Stomach (tissue), 19 donors: ENCODE measurements at places on chromosomes 3 and 15. TPM values are rescaled to one million over a fixed set of nuclear protein-coding genes. Genes with fewer than 3 reads are reported as not detected.
A peak's percentile ranks its signal among the peaks of the same experiment; 100 is the strongest.

GRCh38 chr15:75646944-75647364 lies 758 bp upstream of the SNX33 start:
- DNase-seq, result no peak
- H3K27me3 ChIP-seq, result no peaks in the 10 kb centered on the region

GRCh38 chr3:69329892-69330291 lies 56.0 kb downstream of the FRMD4B start:
- no peak overlapping the region for H3K4me3 ChIP-seq
- no peaks in the 10 kb centered on the region for H3K27me3 ChIP-seq
- peaks cover 5% of the 10 kb centered on the region for H3K4me1 ChIP-seq
- no peaks in the 10 kb centered on the region for H3K36me3 ChIP-seq
- H3K27ac ChIP-seq, result no peak overlapping the region

GRCh38 chr3:142213298-142213697 lies 12.1 kb downstream of the GK5 start:
- H3K36me3 ChIP-seq, result peaks cover 34% of the 10 kb centered on the region
- peak; percentile 46 for DNase-seq
- peaks cover 16% of the 10 kb centered on the region for H3K4me1 ChIP-seq
- no peak overlapping the region for H3K4me3 ChIP-seq

DNA sequence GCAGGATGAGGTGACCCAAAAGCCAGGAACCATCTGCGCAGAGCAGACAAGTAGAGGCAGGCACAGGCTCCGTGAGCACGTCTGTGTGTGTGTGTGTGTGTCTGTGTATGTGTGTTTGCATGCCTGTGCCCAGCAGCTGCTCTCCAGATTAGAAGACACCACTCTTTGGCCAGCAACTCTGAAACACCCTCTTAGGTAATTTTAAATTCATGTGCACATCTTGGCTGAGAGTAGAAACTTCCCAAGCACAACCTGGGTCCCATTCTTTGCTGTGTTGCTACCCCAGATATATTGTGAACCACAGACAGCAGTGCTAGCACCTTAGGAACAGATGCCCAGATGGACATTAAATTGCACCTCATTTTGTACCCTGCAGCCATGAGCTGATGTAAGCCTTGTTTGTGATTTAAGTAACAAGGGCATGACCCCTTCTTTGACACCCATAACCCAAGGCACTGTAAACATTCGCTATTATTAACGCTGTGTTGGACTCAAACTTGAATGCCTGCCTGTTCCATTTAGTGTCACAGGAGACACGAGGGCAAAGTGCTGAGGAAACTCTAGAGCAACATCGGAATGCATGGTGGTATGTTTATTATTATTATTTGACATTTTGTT lies at the start of gene FILIP1L:
TSS of gene FILIP1L (minus strand) at position 89 of the 618 bp plus-strand sequence.
- no peak within 1 kb of the TSS for H3K27ac ChIP-seq
- H3K27me3 ChIP-seq, result no peaks in the 10 kb centered on the region
- no peak within 1 kb of the TSS for H3K4me3 ChIP-seq

- no peak overlapping the region for H3K27ac ChIP-seq
- no peaks in the 10 kb centered on the region for H3K36me3 ChIP-seq
- no peaks in the 10 kb centered on the region for H3K4me1 ChIP-seq
- DNase-seq, result no peak
- no peaks in the 10 kb centered on the region for H3K27me3 ChIP-seq
Observed at GRCh38 chr3:56693750-56694149, 10.7 kb upstream of the TASOR start.

- no peak overlapping the region for H3K27ac ChIP-seq
- H3K4me3 ChIP-seq, result no peak overlapping the region
- peaks cover 36% of the 10 kb centered on the region for H3K4me1 ChIP-seq
- H3K36me3 ChIP-seq, result no peaks in the 10 kb centered on the region
- H3K27me3 ChIP-seq, result no peaks in the 10 kb centered on the region
Observed at GRCh38 chr3:129106866-129107565, 14.6 kb downstream of the RAB43 start.

Gene RAD51
- 0.58 TPM for total RNA-seq

- peak overlapping the region; percentile 47 for H3K27ac ChIP-seq
- H3K4me3 ChIP-seq, result no peak overlapping the region
- no peak for DNase-seq
- no peaks in the 10 kb centered on the region for H3K27me3 ChIP-seq
- peaks cover 60% of the 10 kb centered on the region for H3K36me3 ChIP-seq
Observed at GRCh38 chr3:32484436-32484835, 18.2 kb downstream of the CMTM6 start.

Gene CHDH
- total RNA-seq, result 47.8 TPM

Gene IMPG2
- 0.73 TPM for total RNA-seq

Gene SERPINI2
- total RNA-seq, result not detected

Gene TRH
- total RNA-seq, result 0.37 TPM

- no peak overlapping the region for H3K4me3 ChIP-seq
- no peaks in the 10 kb centered on the region for H3K4me1 ChIP-seq
- H3K36me3 ChIP-seq, result no peaks in the 10 kb centered on the region
Observed at GRCh38 chr3:53695324-53695690, 150.9 kb downstream of the CHDH start.

Gene GRM2
- total RNA-seq, result not detected

Gene DISP2
- 0.37 TPM for total RNA-seq

Gene GPR62
- not detected for total RNA-seq

- H3K27me3 ChIP-seq, result no peaks in the 10 kb centered on the region
- no peaks in the 10 kb centered on the region for H3K4me1 ChIP-seq
- no peak overlapping the region for H3K4me3 ChIP-seq
- H3K27ac ChIP-seq, result no peak overlapping the region
- no peaks in the 10 kb centered on the region for H3K36me3 ChIP-seq
Observed at GRCh38 chr3:141218162-141218835, 13.3 kb upstream of the PXYLP1 start.

- no peak overlapping the region for H3K4me3 ChIP-seq
- peaks cover 99% of the 10 kb centered on the region for H3K36me3 ChIP-seq
- H3K4me1 ChIP-seq, result no peaks in the 10 kb centered on the region
- H3K27ac ChIP-seq, result no peak overlapping the region
Observed at GRCh38 chr3:196821806-196822355, 45.8 kb upstream of the SENP5 start.

DNA sequence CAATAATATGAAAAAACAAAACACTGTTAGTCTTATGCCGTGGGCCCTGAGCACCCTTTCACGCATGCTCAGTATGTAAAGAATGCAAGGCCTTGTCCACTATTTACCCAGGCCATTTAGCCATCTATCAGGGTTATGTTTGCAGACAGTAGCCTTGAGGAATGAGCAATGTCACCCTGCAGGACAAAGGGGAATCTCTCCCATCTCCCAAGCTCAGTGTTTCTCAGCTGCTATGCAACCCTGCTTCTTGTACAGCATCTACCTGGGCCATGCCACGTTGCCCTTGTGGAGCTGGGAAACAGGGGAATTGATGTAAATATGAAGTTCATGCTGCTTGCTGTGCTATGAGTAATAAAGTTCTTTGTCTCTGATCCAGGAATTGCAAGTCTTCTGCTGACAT lies 51.5 kb upstream of the SLCO2A1 start:
- no peak overlapping the region for H3K4me3 ChIP-seq
- no peaks in the 10 kb centered on the region for H3K27me3 ChIP-seq
- no peak overlapping the region for H3K27ac ChIP-seq
- DNase-seq, result no peak

DNA sequence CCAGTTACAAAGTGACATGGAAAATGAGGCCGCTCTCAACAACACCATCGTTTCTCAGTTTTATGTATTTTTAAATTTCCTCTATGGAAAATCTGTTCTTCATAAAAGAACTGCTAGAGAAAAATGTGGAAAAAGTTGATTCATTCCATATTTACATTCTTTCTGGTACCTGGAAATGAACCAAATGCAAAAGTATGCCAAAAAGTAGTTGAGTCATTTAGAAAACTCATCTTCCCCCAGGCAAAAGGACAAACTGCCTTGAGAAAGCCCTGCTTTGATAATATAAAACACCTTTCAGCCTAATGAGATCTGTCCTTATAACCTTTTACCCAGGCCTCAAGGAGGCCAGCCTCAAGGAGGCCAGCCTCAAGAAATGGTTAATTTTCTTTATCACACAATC lies 283.0 kb upstream of the VEPH1 start:
- no peaks in the 10 kb centered on the region for H3K27me3 ChIP-seq
- H3K27ac ChIP-seq, result no peak overlapping the region
- no peak overlapping the region for H3K4me3 ChIP-seq

DNA sequence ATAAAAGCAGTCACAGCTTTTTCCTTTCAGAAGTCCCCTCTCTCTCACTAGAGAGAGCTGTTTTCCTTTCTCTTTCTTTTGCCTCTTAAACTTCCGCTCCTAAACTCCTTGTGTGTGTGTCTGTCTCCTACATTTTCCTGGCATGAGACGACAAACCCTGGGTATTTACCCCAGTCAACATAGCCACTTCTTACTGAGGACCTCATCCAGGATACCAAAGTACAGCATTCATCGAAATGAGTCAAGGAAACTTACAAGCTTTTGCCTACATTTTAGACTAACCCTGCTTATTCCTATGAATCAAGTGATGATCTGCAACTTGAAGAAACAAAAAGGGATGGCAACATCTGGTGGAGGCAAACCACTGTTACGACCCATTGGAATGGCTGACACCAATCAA lies 16.7 kb downstream of the PATL2 start:
- no peaks in the 10 kb centered on the region for H3K36me3 ChIP-seq
- no peak overlapping the region for H3K4me3 ChIP-seq
- no peak for DNase-seq
- H3K27me3 ChIP-seq, result no peaks in the 10 kb centered on the region
- no peak overlapping the region for H3K27ac ChIP-seq
- H3K4me1 ChIP-seq, result no peaks in the 10 kb centered on the region

Gene ABI3BP
- 5.5 TPM for total RNA-seq

GRCh38 chr3:184583578-184584451 lies 22.2 kb downstream of the EPHB3 start:
- DNase-seq, result no peak
- H3K4me1 ChIP-seq, result peaks cover 37% of the 10 kb centered on the region
- peaks cover 32% of the 10 kb centered on the region for H3K36me3 ChIP-seq
- peak overlapping the region; percentile 83 for H3K27ac ChIP-seq
- H3K4me3 ChIP-seq, result peak overlapping the region; percentile 52

DNA sequence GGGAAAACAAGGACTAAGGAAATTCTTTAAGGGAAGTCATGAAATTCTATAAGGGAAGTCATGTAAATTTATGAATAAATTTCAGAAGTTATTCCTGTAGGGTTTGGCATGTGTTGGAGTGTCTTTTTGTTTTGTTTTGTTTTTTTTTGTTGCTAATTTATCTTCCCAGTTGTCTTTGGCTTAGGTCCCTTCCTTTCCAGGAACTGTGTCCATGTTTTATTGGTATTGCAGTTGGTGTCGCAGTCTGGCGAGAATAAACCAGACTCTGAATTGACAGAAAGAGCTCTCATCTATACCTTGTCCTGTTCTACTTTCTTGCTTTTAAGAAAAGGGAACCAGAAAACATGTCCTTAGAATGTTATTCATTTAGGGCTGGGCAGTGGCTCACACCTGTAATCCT lies 57.6 kb downstream of the SGO1 start:
- H3K4me3 ChIP-seq, result no peak overlapping the region
- no peak overlapping the region for H3K27ac ChIP-seq
- no peak for DNase-seq
- H3K27me3 ChIP-seq, result no peaks in the 10 kb centered on the region
- peaks cover 72% of the 10 kb centered on the region for H3K36me3 ChIP-seq
- H3K4me1 ChIP-seq, result no peaks in the 10 kb centered on the region

DNA sequence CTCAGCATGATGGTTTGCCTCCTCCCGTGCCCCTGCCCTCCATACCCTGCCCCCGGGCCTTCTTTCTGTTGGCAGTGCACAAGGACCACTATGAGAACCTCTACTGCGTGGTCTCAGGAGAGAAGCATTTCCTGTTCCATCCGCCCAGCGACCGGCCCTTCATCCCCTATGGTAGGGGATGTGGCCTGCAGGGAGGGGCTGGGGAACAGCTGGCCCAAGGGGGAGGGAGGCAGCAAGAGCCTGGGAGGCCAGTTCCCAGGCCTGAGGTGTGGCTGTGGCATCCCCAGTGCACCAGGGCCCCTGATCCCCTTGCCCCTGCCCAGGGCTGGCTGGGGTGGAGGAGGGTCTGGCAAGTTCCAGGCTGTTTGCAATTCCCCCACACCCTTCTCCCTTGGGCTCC lies 2.6 kb upstream of the PLA2G4B start:
- H3K36me3 ChIP-seq, result peaks cover 59% of the 10 kb centered on the region
- DNase-seq, result no peak
- no peak overlapping the region for H3K4me3 ChIP-seq
- H3K27me3 ChIP-seq, result no peaks in the 10 kb centered on the region
- H3K4me1 ChIP-seq, result peaks cover 25% of the 10 kb centered on the region

DNA sequence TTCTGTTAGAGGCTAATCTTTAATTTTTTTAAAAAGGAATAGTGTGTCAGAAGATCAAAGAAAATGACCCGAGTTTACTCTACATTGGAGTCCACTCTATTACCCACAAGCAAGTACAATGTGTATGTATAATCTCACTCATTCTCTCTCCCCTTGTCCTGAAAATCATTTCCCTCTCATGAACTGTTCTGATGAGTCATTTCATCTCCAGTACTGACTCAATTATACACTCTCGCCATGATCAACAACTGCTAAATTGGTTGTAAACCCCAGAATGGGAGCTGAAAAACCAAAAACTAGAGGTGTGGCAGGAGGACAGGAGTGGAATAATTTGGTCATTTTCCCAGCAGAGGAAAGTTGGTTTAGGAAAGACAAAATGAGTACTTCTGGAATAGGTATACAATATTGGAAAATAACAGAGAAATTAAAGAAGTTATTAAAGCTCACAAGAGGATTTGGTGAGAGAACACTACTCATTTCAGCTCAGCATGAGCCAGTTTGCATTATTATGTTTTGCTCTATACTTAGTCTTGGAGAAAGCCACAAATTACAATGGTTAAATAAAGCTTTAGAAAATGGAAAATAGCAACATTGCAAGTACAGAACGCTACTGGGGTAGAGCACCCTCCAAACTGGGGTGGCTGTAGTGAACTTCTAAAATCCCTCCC lies 144.3 kb upstream of the PFN2 start:
- H3K27me3 ChIP-seq, result no peaks in the 10 kb centered on the region
- no peaks in the 10 kb centered on the region for H3K36me3 ChIP-seq
- H3K27ac ChIP-seq, result no peak overlapping the region
- H3K4me3 ChIP-seq, result no peak overlapping the region
- DNase-seq, result no peak

Gene UCN2
- total RNA-seq, result not detected

Gene ESYT3
- total RNA-seq, result 2.9 TPM

DNA sequence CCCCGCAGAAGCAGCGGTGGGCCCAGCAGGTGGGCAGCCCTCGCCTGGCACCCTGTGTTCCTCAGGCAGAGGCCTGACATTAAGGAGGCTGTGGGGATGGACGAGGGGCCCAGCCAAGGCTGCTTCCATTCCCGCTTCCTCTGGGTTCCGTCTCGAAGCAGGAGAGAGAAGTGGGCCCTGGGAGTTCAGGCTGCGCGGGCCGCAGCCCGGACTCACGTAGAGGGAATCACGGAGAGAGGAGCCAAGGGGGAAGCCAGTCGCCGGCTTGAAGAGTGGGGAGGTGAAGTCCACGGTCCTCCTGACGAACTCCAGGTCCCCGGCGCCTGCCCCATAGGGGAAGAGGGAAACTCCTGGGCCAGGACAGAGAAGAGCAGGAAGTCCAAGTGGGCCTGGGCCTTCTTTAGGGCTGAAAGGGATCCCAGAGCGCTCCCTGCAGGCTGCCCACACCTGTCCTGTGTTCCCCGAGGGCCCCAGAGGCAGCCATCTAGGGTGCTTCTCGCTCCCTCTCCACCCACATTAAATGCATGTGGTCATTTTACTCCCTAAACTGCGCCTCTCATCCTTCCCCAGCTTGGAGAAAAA lies 37.7 kb downstream of the MUC4 start:
- no peak overlapping the region for H3K4me3 ChIP-seq
- DNase-seq, result no peak
- H3K4me1 ChIP-seq, result no peaks in the 10 kb centered on the region
- H3K27me3 ChIP-seq, result peaks cover 5% of the 10 kb centered on the region
